ENCODE measurements at places on chromosomes 7 and 10.

DNA sequence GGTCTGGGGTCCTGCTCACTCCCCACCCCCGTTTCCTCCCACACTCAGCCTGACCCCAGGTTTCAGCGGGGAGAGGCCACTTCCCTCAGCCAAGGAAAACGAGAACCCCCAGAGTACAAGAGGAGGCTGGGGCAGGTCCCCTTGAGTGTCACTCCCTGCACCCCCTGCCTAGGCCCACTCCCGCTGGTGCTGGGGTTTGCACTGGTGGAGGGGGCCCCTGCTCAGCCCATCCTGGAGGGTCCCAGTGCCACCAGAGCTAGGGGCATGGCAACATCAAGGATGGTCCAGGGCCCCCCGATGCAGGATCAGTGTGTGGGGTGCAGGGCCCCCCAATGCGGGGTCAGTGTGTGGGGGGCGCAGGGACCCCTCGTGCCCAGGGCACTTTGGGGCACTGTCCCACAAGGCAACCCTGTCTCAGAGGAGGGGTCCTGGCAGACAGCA is 70.5 kb upstream of the KCTD7 start:
- DNase-seq = no peak

DNA sequence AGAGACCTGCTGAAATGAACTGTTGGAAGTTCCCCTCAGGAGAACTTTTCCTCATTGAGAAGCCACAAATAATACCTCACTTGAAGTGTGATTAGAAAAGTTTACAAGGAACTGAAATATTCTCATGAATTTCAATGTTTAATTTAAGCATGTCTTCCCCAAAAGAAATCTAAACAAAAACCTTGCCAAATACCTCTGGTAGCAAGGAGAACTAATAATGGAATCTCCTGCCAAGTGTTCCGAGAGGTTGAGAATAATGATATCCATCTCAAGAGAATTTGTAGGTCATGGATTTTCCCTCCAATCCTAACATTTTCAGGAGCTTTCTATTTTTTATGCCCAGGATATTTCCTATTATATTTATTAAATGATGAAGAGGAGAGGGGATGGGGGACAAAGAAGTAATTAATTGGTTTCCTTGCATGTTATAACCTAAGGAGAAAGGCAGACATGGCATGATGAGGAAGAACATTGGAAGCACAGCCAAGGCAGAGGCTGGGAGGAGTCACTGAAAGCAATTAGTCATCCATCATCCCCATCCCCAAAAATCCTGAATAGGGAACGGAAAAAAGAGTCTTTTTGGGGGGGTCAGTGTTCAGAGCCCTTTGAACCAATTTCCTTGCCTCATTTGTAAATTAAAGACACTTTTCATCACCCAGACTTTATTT is 93.6 kb upstream of the IL6 start:
- no peak for DNase-seq

DNA sequence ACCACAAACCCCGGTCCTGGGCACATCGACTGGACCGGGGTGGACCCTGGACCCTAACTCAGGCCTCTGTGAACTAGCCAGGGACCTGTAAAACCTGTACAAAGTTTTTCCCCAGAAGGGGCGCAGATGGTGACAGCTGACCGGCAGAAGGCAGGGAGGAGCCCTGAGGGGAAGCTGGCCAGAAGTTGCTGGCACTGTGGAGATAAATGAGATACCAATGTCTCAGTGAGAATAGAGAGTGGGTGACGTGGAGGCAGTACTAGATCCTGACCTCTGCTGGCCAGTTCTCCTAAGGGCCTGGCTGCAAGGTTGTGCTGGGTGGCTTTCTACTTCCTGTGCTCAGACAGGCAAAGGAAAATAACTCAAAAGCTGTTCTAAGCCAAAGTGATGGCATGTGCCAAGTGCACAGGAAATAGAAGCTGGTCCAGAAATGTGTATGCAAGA is 10.6 kb upstream of the TSPAN14 start:
- DNase-seq = peak; percentile 13

- DNase-seq = peak; percentile 35
These were observed 153.4 kb upstream of the LANCL2 start for GRCh38 chr7:55211726-55212125.

DNA sequence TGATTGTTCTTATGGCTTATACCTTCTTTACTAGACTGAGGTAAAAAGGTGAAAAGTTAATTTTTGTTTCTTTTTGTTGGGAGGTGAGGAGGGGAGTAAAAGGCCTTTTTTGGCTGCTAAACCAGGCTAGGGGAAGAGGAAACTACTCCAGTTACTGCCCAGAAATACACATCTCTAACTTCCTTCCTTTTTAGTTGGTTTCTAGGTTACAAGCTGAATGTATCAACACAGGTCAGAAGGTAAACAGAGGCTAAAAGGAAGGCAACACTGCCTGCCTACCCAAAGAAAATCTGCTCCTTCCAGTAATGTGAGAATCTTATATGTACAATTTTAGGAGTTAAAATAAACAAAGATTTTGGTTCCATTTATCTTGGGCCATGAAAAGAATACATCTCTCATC is 140.4 kb downstream of the NRBF2 start:
- DNase-seq = no peak

DNA sequence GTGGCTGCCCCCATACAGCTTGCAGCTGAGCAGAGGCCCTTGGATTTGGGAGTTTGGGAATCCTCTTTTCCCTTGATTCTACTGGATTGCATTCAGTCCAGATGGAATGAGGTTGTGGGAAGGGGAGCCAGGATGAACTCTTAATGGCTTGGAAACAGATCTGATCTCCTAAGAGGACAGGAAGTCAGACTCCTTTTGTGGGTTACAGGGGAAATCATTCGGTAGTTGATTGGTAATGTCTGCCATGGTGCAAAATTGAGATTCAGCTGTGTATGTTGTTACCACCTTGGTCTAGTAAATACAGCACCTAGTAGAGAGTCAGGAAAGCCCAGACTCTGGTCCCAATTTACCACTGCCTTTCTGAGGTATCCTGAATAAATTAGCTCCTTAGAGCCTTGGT is 144.2 kb upstream of the TNRC18 start:
- no peak for DNase-seq

- DNase-seq = peak; percentile 85
These were observed 80.8 kb upstream of the COL1A2 start for GRCh38 chr7:94313926-94314325.

GRCh38 chr10:131204406-131205152 is 106.9 kb downstream of the TCERG1L start:
- DNase-seq = no peak

DNA sequence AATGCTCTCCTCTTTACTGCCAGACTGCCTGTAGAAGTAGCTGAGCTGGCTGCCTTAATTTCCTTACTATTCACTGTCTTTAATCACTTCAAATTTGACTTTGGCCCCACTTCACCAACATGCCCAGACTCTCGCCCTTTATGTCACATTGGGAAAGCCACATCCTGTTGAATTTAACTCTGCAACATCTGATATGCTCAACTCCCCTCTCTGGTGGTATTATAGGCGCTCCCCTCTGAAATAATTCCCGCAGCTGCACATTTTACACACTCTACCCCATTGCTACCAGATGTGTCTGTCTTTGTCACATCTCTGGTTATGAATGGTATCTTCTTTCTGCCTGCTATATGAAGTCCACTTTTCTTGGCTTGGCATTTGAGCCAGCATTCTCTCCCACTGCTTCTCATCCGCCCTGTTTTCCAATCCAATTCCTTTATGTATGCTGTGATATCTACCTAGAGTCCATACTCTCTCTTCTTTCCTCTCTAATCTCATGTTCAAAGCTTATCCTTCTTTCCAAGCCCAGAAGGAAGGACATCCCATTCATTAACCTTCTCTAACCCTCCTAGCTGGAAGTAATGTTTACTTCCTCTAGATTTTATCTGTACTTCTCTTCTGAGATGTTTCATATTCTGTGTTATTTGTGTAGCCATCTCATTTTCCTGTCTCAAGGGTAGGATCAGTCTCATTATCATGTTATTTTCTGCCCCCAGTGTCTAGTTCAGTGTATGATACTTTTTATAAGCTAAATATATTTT is 134.5 kb downstream of the ST7 start:
- DNase-seq = no peak

DNA sequence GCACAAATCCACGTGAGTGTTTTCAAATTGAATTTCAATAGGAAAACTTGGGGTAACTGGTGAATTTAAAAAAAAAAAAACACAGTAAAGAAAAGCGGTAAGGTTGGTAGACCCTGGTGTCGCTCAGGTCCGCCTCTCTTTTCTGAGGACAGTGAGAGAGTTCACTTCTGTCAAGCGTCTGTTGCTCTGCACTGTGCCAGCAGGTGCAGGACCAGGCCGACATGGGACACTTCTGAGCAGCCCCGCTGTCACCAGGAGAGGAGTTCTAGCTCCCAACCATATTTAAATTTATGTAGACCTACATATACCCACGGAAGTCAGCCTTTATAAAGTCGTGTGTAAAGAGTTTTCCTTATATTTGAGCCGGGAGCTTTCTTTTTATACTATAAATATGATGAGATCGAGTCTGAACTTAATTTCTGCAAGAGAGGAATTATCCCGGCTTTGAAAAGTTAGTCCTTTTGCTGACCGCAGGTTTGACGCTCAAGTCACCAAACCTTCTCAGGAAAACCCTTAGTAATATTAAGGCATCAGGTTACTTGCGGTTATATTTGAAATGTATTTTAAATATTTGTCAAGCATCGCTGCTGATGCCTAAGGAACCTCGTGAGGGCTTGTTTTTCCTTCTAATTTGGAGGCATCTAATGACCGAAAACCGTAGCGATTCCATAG is 531 bp downstream of the IKZF1 start:
- DNase-seq = no peak

DNA sequence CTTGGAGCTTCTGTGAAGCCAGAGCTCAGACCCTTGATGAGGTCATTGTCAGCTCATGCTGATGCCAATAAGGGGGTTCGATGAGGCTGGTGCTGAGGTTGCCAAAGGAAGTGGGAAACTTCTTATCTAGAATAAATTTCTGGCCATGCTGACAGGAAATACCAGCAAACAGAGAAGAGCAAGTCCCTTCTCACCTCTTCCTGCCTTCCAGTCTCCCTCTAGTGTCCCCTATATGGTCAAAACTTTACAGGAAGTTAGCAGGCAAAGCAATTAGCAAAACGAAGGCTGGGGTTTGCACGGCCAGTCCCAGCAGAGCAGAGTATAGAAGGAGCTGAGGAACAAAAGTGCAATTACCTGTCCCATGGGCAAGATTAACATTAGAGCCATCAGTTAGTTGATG is 15.1 kb upstream of the NEUROG3 start:
- DNase-seq = no peak

GRCh38 chr7:116327752-116328151 is 117.4 kb downstream of the TES start:
- peak; percentile 96 for DNase-seq

GRCh38 chr10:28841625-28842024 is 164.3 kb downstream of the BAMBI start:
- peak; percentile 72 for DNase-seq

- DNase-seq = peak; percentile 24
These were observed 455.3 kb downstream of the REEP3 start for GRCh38 chr10:63976538-63976937.

DNA sequence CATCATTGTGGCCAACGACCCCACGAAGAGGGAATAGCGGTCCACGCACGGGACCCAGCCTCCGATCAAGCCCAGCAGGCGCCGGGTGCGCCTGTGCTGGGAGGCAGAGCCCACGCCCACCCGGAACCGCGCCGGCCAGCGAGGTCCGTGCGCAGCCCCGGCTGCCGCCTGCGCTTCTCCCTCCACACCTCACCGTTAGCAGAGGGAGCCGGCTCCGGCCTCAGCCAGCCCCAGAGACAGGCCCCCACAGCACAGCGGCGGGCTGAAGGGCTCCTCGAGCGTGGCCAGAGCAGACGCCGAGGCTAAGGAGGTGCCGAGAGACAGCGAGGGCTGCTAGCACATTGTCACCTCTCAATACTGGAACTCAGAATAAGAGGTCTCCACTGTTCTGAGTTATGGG is 3.6 kb downstream of the ITPRID1 start:
- no peak for DNase-seq

DNA sequence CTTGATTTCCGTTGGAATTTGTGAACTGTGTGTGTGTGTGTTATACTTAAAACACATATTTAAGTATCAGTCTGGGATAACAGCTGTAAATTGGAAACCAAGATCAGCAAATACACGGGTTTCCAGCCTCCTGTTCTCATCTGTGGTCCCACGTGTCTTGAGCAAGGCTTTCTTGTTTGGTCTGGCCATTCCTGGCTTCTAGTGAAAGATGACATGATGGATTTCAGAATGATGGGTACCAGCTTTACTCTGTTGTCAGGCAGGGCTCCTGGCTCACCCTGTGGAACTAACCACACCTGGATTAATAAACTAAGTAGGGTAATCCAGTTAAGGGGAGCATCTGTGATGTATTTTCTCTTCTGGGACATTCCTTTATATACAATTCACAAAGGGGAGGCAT is 346.2 kb upstream of the AOAH start:
- no peak for DNase-seq

DNA sequence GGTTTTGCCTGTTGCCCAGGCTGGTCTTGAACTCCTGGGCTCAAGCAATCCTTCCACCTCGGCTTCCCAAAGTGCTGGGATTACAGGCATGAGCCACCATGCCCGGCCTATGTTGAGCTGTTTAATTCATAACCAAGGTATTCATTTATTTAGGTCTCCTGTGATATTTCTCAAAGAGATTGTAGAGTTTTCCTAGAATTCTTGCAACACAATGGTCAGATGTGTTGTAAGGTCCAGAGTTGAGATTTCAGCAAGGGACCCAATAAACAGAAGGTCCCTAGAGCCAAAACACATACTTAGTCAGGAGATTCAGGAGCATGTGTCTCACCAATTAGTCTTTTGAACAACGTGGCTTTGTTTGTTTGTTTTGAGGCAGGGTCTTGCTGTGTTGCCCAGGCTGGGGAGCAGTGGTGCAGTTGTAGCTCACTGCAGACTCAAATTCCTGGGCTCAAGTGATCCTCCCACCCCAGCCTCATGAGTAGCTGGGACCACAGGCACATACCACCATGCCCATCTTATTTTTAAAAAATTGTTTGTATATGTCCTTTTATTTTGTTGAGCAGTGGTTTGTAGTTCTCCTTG is 321.3 kb upstream of the GALNT17 start:
- no peak for DNase-seq

All from fibroblast of skin of abdomen (primary cell).